ENCODE measurements at places on chromosomes 1 and 21.

DNA sequence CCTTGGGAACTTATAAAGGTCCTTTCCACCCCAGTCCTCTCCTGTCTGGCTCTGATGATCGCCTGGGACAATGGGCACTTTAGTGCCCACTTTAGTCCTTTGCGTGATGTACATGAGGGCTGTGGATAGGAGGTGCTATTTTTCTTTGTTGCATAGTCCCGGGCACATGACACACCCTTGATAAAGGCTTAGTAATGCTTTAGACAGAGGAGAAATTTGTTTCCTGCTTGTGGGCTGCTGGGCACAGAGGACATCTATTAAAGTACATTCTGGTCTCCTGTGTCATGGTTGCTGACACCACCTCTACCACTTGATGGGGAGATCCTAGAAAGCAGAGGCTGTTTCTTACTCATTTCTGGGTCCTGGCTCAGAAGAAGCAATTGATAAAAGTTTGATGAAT is 5.4 kb upstream of the KNCN start:
- no peak overlapping the region for H3K27ac ChIP-seq
- no peaks in the 10 kb centered on the region for H3K4me1 ChIP-seq
- no peaks in the 10 kb centered on the region for H3K36me3 ChIP-seq
- no peak for DNase-seq

GRCh38 chr21:37742115-37742514 is 174.1 kb downstream of the KCNJ6 start:
- H3K36me3 ChIP-seq, result no peaks in the 10 kb centered on the region
- no peak for DNase-seq
- no peak overlapping the region for H3K27ac ChIP-seq
- no peaks in the 10 kb centered on the region for H3K4me1 ChIP-seq
- H3K27me3 ChIP-seq, result no peaks in the 10 kb centered on the region
- no peak overlapping the region for H3K4me3 ChIP-seq

DNA sequence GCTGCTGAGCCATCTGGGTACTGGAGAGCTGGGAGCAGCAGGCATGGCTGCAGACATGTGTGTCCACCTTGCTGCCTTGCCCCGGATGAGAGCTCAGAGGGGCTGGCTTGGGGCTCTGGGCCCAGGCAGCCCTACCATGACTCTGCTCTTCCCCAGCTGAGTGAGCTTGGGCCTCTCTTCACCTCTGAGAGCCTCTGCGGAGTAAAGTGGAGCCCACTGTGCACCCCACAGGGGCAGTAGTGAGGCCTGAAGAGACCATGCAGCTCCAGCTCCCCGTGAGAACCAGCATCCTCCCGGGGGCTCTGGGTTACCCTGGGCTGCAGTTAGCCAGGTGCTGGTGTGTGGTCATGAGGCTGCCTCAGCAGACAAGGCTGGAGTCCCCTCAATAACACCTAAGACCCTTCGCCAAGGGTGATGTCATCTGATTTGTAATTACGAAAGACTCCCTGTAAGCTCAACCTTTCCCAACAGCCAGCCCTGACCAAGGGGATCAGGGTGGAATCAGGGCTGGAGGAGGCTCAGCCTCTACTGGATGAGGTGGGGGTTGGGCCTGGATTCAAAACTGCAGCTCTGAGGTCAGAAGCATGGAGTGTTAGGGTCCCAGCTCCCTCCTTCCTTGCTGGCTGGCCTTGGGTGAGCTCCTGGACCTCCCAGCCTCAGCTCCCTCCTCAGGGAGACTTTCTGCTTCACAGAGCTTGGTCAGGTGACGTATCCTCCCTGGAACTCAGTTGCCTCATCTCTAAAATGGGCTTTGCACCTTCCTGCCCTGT is 308.0 kb downstream of the MATN1 start:
- H3K27ac ChIP-seq, result no peak overlapping the region
- H3K4me1 ChIP-seq, result no peaks in the 10 kb centered on the region
- no peaks in the 10 kb centered on the region for H3K36me3 ChIP-seq
- H3K27me3 ChIP-seq, result peaks cover 4% of the 10 kb centered on the region
- no peak overlapping the region for H3K4me3 ChIP-seq

GRCh38 chr1:118097622-118098348 is 87.2 kb downstream of the SPAG17 start:
- no peak overlapping the region for H3K4me3 ChIP-seq
- DNase-seq, result no peak
- H3K4me1 ChIP-seq, result no peaks in the 10 kb centered on the region

DNA sequence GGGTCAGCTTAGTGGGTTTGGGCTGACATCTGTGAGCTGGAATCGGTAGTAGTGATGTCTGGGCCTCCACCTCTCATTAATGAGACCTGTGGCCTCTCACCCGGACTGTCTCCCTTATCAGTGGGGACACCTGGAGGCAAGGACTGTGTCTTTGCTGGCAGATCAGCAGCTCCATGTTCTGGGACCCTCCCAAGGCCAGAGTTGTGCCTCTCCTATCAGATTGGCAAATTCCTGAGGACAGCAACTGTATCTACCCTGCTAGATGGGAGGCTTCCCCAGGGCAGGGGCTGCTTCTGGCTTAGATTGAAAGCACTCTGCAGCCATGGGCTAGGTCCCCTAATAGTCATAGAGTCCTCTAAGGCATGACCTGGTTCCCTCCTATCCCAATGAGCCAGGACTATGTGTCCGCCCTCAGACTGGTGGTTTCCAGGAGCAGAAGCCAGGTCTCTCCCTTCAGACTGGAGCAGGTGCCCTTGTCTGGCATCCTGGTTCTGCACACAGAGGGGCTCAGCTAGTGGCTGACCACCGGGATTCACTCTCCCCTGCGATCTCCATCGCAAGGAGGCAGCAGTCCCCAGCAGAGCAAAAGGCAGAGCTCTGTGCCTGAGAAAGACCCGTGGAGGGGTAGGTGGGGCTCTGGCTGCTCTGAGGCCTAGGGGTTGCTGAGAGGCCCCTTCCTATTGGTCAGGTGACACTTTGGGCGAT is 5.8 kb downstream of the DRAXIN start:
- no peaks in the 10 kb centered on the region for H3K36me3 ChIP-seq
- H3K27ac ChIP-seq, result no peak overlapping the region
- H3K4me3 ChIP-seq, result no peak overlapping the region
- DNase-seq, result no peak
- no peaks in the 10 kb centered on the region for H3K4me1 ChIP-seq
- H3K27me3 ChIP-seq, result peaks cover 5% of the 10 kb centered on the region

- no peaks in the 10 kb centered on the region for H3K27me3 ChIP-seq
- H3K36me3 ChIP-seq, result no peaks in the 10 kb centered on the region
- no peak overlapping the region for H3K4me3 ChIP-seq
- no peaks in the 10 kb centered on the region for H3K4me1 ChIP-seq
- DNase-seq, result no peak
- no peak overlapping the region for H3K27ac ChIP-seq
Measured at GRCh38 chr1:5758859-5759578, 233.2 kb downstream of the NPHP4 start.

DNA sequence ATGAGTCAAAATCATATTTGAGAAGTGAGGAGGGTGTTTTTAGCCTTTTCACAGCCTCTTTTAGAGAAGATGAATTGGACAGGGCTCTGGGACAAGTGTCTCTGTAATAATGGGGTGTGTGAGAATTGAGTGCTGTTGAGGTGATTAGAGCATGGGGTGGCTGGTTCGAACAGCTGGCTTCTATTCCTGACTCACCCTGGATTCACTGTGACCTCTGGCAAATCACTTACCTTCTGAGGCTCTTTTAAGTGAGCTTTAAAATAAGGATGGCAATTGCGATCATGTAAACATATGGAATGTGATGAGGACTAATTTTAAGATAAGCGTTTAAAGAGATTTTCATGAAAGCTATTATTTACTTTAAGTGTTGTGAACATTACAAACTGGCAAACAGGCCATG is 243.4 kb downstream of the ADGRL2 start:
- H3K27me3 ChIP-seq, result no peaks in the 10 kb centered on the region
- no peaks in the 10 kb centered on the region for H3K4me1 ChIP-seq
- H3K4me3 ChIP-seq, result no peak overlapping the region
- DNase-seq, result no peak

GRCh38 chr1:62307895-62308492 is 11.2 kb downstream of the KANK4 start:
- H3K4me3 ChIP-seq, result no peak overlapping the region
- H3K36me3 ChIP-seq, result no peaks in the 10 kb centered on the region
- H3K4me1 ChIP-seq, result no peaks in the 10 kb centered on the region
- DNase-seq, result no peak

- no peaks in the 10 kb centered on the region for H3K27me3 ChIP-seq
- H3K4me3 ChIP-seq, result no peak overlapping the region
- H3K27ac ChIP-seq, result no peak overlapping the region
- H3K36me3 ChIP-seq, result no peaks in the 10 kb centered on the region
Measured at GRCh38 chr1:227557962-227558725, 5.2 kb upstream of the ZNF678 start.

DNA sequence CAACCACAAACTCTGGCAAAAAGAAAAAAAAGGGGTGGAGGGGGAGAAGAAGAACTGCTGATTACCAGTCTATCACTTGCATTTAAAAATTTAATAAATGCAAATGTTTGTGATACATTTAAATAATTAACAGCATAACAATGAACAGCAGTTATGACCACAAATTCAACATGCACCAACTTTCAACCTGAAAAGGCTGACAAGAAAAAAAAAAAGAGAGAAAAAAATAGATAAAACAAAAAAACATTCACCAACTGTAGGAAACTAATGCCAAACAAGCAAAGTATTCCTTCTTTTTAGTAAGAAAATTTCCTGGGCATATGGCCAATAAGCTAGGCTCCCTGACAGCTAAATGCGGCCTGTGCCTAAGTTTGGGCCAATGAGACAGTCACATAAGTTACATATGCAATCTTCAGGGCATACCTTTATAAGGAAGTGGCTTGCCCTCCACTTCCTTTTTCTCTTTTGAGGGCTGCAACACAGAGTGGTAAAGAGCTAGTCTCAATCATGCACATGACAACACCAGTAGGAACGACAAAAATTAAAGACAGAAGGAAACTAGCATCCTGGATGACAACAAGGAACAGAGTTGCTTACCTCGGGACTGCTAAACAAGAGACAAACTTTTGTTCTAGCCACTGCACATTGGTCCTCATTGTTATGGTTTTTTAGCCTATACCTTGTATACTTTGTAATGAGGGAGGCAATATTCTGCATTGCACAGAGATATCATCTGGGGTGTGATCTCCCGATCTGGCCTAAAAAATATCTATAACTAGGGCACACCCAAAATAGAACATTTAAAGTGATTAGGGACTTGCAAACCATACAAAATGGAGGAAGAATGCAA is 24.2 kb upstream of the PHTF1 start:
- DNase-seq, result peak; percentile 73
- no peak overlapping the region for H3K4me3 ChIP-seq
- H3K4me1 ChIP-seq, result peaks cover 80% of the 10 kb centered on the region
- H3K36me3 ChIP-seq, result peaks cover 5% of the 10 kb centered on the region
- peak overlapping the region; percentile 74 for H3K27ac ChIP-seq
- no peaks in the 10 kb centered on the region for H3K27me3 ChIP-seq

GRCh38 chr1:94351481-94351880 is 66.7 kb upstream of the ABCD3 start:
- H3K4me3 ChIP-seq, result no peak overlapping the region
- H3K27ac ChIP-seq, result peak overlapping the region; percentile 41
- DNase-seq, result peak; percentile 47
- no peaks in the 10 kb centered on the region for H3K36me3 ChIP-seq

- peaks cover 43% of the 10 kb centered on the region for H3K4me1 ChIP-seq
- H3K4me3 ChIP-seq, result no peak overlapping the region
- no peaks in the 10 kb centered on the region for H3K27me3 ChIP-seq
- peaks cover 62% of the 10 kb centered on the region for H3K36me3 ChIP-seq
- peak overlapping the region; percentile 92 for H3K27ac ChIP-seq
Measured at GRCh38 chr1:93219443-93219842, 38.9 kb downstream of the CCDC18 start.

GRCh38 chr1:191620883-191621282 is 537.4 kb upstream of the RGS18 start:
- H3K4me3 ChIP-seq, result no peak overlapping the region
- no peaks in the 10 kb centered on the region for H3K27me3 ChIP-seq
- no peaks in the 10 kb centered on the region for H3K4me1 ChIP-seq
- H3K27ac ChIP-seq, result no peak overlapping the region
- H3K36me3 ChIP-seq, result no peaks in the 10 kb centered on the region

GRCh38 chr1:243268751-243269460 is 13.1 kb downstream of the SDCCAG8 start:
- peaks cover 2% of the 10 kb centered on the region for H3K4me1 ChIP-seq
- no peak overlapping the region for H3K4me3 ChIP-seq
- peaks cover 14% of the 10 kb centered on the region for H3K36me3 ChIP-seq
- H3K27ac ChIP-seq, result no peak overlapping the region

DNA sequence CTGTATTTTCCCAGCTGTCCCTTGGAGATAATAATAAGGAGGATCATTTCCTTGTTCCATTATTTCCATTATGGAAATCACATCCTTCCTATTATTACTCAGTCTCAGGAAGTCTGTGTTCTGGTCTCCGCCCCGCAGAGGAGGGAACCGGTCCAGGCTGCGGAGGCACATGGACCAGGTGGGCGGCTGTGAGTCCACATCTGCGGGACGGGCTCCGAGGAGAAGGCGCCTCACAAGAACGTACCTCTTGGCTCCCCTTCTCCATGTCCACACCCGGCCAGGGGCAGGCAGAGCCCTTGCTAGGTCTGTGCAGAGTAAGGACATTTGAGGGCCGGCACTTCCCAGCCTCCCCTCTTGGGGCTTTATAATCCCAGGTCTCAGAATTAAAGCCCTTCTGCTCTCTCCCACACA is 14.6 kb downstream of the RAB7B start:
- DNase-seq, result no peak
- H3K27ac ChIP-seq, result no peak overlapping the region
- no peaks in the 10 kb centered on the region for H3K27me3 ChIP-seq
- no peak overlapping the region for H3K4me3 ChIP-seq
- no peaks in the 10 kb centered on the region for H3K36me3 ChIP-seq
- no peaks in the 10 kb centered on the region for H3K4me1 ChIP-seq
